ENCODE measurements at places on chromosomes 3 and 15.

GRCh38 chr15:48522123-48522522 is 123.4 kb downstream of the FBN1 start:
- H3K4me3 ChIP-seq, result no peak overlapping the region
- H3K4me1 ChIP-seq, result no peaks in the 10 kb centered on the region
- no peak overlapping the region for H3K27ac ChIP-seq
- DNase-seq, result no peak

- no peak for DNase-seq
- no peak overlapping the region for H3K27ac ChIP-seq
- H3K4me1 ChIP-seq, result no peaks in the 10 kb centered on the region
- H3K27me3 ChIP-seq, result no peaks in the 10 kb centered on the region
- no peak overlapping the region for H3K4me3 ChIP-seq
- H3K36me3 ChIP-seq, result no peaks in the 10 kb centered on the region
Observed at GRCh38 chr15:36263666-36264065, 315.8 kb upstream of the CDIN1 start.

GRCh38 chr3:120450600-120451271 is at the start of gene FSTL1:
FSTL1 (minus strand) TSS chr3:120450992; CDS start chr3:120450746, 246 bp downstream.
- H3K36me3 ChIP-seq, result no peaks in the 10 kb centered on the region
- H3K4me3 ChIP-seq, result peak within 1 kb of the TSS; percentile 75
- H3K27ac ChIP-seq, result no peak within 1 kb of the TSS
- H3K27me3 ChIP-seq, result peaks cover 48% of the 10 kb centered on the region

DNA sequence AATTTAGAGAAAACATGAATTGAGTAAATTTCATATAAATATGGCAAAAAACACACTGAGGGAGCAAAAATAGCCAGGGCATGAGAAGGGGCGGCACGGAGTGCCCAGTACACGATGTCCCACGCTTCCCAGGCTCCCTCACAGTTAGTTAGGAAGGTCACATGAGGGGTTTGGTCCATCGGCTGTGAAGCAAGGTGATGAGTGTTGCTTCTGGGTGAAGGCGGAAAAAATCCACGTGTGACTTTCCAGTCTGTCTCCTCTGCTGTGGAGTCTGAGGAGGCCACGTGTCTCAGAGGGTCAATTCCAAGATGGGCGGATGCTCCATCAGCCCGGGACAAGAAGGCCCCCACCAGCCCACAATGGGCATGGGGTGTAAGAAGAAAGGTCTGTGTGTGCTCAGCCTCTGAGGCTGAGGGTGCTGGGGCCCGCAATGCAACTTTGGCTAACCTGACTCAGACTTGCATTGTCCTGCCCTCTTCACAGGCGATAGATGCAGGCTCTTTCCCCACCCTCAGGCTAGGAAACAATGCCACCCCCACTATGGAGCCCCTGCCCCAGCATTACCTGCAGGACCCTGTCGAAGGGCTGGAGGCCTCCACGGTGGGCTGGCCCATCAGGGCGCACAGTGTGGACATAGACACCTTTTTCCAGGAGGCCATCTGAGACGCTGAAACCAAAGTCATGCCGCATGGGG is 45.7 kb downstream of the GRIP2 start:
- H3K27me3 ChIP-seq, result no peaks in the 10 kb centered on the region
- no peak for DNase-seq
- H3K4me1 ChIP-seq, result no peaks in the 10 kb centered on the region

- no peak for DNase-seq
- H3K27ac ChIP-seq, result no peak overlapping the region
- H3K36me3 ChIP-seq, result peaks cover 13% of the 10 kb centered on the region
- H3K4me1 ChIP-seq, result peaks cover 2% of the 10 kb centered on the region
- H3K27me3 ChIP-seq, result no peaks in the 10 kb centered on the region
- no peak overlapping the region for H3K4me3 ChIP-seq
Observed at GRCh38 chr3:193599393-193599792, 6.4 kb downstream of the OPA1 start.

DNA sequence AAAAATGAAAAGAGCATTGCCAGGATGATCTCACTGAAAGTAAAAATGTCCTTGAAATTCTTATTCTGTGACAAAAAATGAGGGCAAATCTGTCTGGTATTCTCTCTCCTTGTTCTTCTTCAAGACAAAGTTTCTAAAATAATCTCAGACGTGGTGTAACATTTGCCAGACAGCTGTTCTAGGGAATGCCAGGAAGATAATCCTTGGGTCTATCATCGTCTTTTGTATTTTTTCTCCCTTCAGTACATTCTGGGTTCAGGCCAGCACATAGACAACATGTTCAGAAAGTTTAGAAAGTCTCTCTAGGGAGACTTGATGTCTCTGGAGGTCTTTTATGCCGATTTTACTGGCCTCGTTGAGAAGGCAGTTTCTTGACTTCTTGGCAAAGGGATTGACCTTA is 121.2 kb upstream of the HES1 start:
- H3K27ac ChIP-seq, result no peak overlapping the region
- no peaks in the 10 kb centered on the region for H3K4me1 ChIP-seq
- H3K27me3 ChIP-seq, result peaks cover 3% of the 10 kb centered on the region
- no peak overlapping the region for H3K4me3 ChIP-seq
- no peak for DNase-seq

- H3K36me3 ChIP-seq, result no peaks in the 10 kb centered on the region
- DNase-seq, result no peak
- peaks cover 16% of the 10 kb centered on the region for H3K27me3 ChIP-seq
- H3K27ac ChIP-seq, result no peak within 1 kb of the TSS
Observed at GRCh38 chr15:100879464-100880138, at the start of gene ALDH1A3. ALDH1A3 (plus strand) TSS chr15:100879831; CDS start chr15:100879908, 77 bp downstream.

DNA sequence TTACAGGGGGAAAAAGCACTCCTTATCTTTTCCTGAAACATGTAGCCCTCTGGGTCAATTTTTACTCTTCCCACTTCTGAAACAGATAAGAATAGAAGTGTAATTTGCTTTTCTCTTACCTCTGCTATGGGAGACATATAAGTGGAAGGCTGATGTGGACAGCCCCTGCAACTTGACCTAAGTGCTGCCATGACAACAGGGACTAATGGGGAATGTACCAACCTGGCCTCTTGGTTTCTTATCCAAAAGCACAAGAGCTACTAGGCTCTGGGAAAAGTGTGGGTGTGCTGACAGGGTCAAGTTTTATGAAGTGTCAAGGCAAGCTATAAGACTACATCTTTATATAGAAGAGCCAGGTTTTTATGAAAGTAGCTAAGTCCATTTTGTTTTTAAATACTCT is 1246.5 kb downstream of the OTOL1 start:
- no peak for DNase-seq
- H3K4me3 ChIP-seq, result no peak overlapping the region
- no peak overlapping the region for H3K27ac ChIP-seq
- no peaks in the 10 kb centered on the region for H3K36me3 ChIP-seq

DNA sequence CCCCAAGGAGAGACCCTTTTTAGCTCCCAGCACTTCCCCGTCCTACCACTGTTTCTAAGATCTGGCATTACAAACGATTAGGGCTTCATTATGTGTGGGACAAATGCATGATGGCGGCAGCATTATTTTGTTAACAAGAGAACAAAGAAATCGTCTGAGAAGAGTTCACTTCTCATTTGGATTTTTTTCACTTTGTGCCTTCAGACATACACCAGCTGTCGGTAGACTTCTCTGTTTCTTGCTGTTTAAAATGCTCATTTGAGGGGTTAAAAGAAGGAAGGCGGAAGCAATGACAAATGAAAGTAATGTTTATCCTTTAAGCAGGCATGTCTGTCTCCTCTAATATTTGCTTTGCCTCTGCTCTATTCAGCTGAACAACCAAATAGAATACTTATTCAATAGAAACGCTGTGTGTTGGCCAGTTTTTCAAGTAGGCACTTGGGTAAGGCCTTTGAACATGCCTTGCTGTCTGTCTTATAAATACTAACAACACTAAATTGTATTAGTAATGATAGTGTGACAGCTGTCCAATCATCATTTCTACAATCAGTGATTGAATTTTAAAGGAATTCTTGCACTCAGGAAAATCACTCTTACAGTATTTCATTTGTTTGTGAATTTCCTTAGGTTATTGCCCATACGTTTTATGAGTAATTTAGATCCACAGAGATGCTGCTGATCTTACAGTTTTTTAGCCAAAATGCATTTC is 382.4 kb downstream of the IL5RA start:
- H3K4me3 ChIP-seq, result no peak overlapping the region
- H3K27me3 ChIP-seq, result no peaks in the 10 kb centered on the region
- no peaks in the 10 kb centered on the region for H3K4me1 ChIP-seq
- no peak overlapping the region for H3K27ac ChIP-seq

DNA sequence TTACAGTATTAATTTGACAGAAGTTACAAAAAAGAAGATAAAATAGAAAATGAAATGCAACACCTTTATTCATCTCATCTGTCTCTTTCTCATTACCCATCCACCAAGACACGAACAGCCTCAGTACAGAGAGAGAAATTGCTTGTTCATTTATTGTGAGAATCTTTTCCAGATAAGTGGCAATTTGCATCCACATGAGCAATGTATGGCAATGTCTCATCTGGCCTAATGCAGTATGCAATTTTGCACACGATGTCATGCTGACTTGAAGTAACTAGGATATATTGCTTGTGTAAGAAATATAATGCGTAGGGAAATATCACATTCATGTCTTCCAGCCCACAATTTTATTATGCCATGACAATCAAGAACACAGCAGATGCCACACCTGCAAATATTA is 866.9 kb downstream of the ROBO1 start:
- no peaks in the 10 kb centered on the region for H3K27me3 ChIP-seq
- H3K27ac ChIP-seq, result no peak overlapping the region
- DNase-seq, result no peak
- H3K4me1 ChIP-seq, result no peaks in the 10 kb centered on the region
- H3K36me3 ChIP-seq, result no peaks in the 10 kb centered on the region

- no peak overlapping the region for H3K27ac ChIP-seq
- H3K27me3 ChIP-seq, result no peaks in the 10 kb centered on the region
- H3K4me1 ChIP-seq, result no peaks in the 10 kb centered on the region
- H3K4me3 ChIP-seq, result no peak overlapping the region
- DNase-seq, result no peak
- H3K36me3 ChIP-seq, result no peaks in the 10 kb centered on the region
Observed at GRCh38 chr3:171755015-171755589, 55.2 kb downstream of the PLD1 start.

GRCh38 chr3:116863270-116863770 is 153.7 kb downstream of the TUSC7 start:
- no peak overlapping the region for H3K4me3 ChIP-seq
- H3K36me3 ChIP-seq, result no peaks in the 10 kb centered on the region
- no peaks in the 10 kb centered on the region for H3K27me3 ChIP-seq
- no peaks in the 10 kb centered on the region for H3K4me1 ChIP-seq
- H3K27ac ChIP-seq, result no peak overlapping the region
- no peak for DNase-seq

DNA sequence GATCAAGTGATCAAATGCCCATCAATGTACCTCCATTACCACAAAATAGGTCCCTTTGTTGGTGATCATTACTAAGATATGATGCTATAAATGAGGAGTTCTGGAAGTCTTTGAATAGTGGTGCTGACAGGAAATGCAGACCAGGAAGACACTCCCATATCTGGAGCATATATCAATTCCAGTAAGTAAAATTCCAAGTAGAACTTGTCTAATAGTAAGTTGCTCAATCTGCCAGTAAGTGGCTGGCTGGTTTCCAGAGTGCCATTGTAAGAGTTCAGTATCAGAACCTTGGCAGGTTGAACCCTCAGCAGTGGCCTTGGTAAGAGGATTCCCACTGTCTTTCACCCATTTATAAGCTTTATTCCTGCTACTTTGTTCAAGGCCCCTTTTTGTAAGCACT is 379.9 kb upstream of the RBMS3 start:
- H3K36me3 ChIP-seq, result no peaks in the 10 kb centered on the region
- no peak for DNase-seq
- no peaks in the 10 kb centered on the region for H3K27me3 ChIP-seq
- H3K27ac ChIP-seq, result no peak overlapping the region
- no peak overlapping the region for H3K4me3 ChIP-seq
- H3K4me1 ChIP-seq, result no peaks in the 10 kb centered on the region

DNA sequence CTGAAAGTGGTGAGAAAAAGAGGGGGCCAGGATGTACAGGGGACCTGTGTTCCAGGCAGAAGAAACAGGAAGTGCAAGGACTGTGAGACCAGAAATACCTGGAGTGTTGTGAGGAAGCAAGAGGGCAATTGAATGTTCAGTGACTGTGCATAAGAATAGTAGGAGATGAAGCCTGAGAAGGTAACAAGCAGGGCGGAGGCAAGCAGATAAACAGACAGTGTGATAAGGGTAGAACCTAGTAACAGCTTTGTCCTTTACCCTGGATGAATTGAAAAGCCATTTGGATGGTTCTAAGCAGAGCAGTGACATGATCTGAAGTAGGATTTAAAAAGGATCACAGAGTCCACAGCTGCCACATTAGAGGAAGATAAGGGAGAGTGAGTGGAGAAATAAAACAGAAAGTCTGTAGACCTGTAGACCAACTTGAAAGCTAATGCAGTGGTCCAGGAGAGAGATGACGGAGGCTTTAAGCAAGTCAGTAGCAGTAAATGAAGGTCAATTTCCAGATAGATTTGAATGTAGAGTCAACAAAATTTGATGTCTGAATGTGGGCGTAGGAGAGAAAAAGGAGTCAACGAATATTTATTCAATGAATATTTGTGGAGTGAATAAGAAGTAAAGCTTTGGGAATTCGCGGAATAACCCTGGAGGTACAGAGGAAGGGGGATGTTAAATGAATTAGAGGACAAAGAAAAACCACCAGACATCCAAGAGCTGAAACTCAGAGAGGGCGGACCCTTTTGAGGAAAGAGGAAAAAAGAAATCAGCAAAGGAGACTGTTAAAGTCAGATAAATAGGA is 4.2 kb upstream of the PLOD2 start:
- no peaks in the 10 kb centered on the region for H3K36me3 ChIP-seq
- peaks cover 23% of the 10 kb centered on the region for H3K27me3 ChIP-seq
- DNase-seq, result no peak
- H3K27ac ChIP-seq, result no peak overlapping the region
- H3K4me3 ChIP-seq, result no peak overlapping the region

- no peak overlapping the region for H3K27ac ChIP-seq
- no peak overlapping the region for H3K4me3 ChIP-seq
- no peaks in the 10 kb centered on the region for H3K36me3 ChIP-seq
- H3K4me1 ChIP-seq, result no peaks in the 10 kb centered on the region
- no peak for DNase-seq
Observed at GRCh38 chr15:75544359-75544758, 34.8 kb downstream of the PTPN9 start.

- H3K4me1 ChIP-seq, result no peaks in the 10 kb centered on the region
- H3K27ac ChIP-seq, result no peak overlapping the region
- H3K4me3 ChIP-seq, result no peak overlapping the region
Observed at GRCh38 chr3:33956776-33957175, 158.3 kb downstream of the PDCD6IP start.

GRCh38 chr15:69538379-69538778 is 85.8 kb downstream of the RPLP1 start:
- DNase-seq, result no peak
- no peak overlapping the region for H3K4me3 ChIP-seq
- H3K27ac ChIP-seq, result no peak overlapping the region
- no peaks in the 10 kb centered on the region for H3K36me3 ChIP-seq

DNA sequence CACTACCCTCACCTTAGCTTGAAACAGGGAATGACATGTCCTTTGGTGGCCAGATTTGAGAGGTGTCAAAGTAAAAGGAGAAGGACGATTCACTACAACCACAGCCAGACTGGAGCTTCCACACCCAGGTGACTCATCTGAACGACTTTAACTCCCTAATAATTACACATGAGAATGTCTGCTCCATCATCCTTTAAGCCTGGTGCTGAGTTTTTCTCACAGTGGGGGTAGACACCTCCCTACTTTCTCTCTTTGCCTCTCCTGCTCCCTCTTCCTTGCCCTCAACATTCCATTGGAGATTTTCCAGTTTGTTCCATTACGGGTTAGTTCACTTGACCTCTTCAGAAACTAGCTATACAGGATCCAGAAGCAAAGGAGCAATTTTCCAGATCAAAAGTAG is 154.3 kb upstream of the BHLHE40 start:
- peaks cover 78% of the 10 kb centered on the region for H3K4me1 ChIP-seq
- no peaks in the 10 kb centered on the region for H3K36me3 ChIP-seq
- H3K27me3 ChIP-seq, result no peaks in the 10 kb centered on the region
- no peak for DNase-seq
- no peak overlapping the region for H3K4me3 ChIP-seq
- peak overlapping the region; percentile 45 for H3K27ac ChIP-seq
